AG20443 (cell line): ENCODE measurements at places on chromosomes 7 and 10.

DNA sequence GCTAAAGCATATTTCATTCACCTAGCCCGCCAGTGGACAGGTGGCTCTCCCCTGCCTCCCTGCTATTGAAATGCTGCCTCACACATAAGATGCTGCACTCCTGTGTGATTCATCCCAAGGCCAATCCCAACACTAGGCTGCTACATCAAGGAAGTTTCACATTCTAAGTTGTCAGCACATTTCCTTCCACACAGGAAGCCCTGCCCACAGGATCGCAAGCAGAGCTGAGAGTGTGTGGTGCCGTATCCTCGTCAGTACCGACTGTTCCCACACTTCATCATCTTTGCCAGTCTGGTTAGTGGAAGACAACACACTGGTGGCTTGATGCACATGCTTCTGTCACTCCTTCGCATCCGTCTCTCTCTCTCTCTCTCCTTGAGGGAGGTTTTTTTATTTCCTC is 194.3 kb upstream of the PPP2R2D start:
- no peak for DNase-seq

- DNase-seq = no peak
These were observed 457.3 kb upstream of the NFE2L3 start for GRCh38 chr7:25694699-25695098.

DNA sequence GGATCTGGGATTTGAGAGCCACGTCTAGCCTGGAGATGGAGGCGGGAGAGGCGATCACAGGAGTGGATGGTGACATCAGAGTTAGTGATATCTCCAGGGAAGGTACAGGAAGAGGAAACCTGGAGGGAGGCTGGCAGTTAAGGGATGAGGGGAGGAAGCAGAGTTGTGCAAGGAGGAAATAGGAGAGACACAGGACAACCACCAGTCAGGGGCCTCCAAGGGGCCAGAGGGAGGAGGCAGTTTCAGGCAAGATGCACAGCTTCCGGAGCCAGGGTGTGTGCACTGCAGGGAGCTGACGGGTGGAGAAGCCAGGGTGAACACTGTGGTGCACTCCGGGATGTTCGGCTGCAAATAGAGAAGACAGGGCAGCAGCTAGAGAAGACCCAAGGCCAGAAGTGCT is 141.2 kb downstream of the GLI3 start:
- DNase-seq = no peak

- no peak for DNase-seq
These were observed 33.0 kb downstream of the WDR37 start for GRCh38 chr10:1089017-1089689.

DNA sequence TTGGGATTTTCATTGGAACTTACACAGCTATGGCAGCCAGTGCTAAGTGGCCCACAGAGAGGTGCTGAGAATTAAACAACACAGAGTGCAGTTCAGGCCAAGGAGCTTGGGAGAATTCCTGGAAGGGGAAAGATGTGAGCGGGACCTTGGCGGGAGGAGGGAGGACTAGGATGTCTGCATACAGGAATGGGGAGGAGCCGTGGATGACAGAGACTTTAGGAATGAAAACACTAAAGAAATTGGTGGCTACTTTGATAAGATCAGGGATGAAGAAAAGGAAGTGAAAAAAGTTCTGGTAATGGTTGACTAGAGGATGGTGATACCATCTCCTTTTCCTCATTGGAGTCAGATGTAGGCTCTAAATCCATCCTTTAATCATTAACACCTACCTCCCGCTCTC is 234.2 kb upstream of the FZD8 start:
- DNase-seq = peak; percentile 64

DNA sequence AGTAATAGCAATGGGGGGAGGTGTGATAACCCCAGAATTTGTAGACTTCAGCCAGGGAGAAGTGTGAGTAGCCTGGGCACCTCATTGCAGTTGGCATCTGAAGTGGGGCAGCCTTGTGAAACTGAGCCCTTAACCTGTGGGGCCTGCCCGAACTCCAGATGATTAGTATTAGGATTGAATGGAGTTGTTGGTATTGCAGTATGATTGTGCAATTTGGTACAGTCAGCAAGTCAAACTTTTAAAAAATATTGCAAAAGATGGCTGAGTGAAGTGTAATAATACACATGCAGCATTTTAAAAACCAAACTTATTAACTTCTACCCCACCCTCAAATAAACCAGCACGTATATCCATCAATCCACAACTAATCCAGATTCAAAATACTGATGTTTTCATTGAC is 9.3 kb downstream of the RBM33 start:
- peak; percentile 57 for DNase-seq

DNA sequence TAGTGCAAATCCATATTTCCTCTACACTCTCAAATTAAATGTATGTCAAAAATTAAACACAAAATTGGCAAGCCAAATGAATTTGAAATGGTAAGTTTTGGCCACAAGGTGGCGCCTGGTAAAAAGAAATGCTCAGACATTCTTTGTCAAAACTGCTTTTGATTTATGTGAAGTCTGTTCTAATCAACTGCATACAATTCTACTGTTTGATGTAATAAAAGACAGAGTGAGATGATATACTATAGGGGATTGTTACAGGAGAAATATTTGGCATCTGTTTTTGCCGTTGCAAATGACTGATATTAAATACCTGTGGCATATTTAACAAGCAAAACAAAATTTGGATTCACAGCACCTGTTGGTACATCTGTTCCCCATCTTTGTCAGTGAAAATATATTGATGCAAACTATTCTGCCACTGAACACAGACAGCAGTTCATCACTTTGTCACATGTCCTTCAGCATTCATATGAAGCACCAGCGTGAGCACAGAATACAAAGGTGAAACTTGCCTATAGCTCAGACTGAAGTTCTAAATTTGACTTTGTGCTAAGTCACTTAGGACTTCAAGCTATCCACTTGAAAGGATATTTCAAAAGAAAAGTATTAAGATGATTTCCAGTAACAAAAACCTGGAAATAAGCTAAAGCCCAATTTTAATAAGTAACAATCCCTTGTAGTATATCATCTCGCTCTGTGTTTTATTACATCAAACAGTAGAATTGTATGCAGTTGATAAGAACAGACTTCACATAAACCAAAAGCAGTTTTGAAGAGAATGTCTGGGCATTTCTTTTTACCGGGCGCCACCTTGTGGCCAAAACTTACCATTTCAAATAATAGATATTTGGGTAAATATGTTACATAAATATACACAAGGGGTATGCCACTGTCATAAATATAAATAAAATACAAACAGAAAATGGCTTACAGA is 10.2 kb upstream of the CH25H start:
- peak; percentile 42 for DNase-seq

DNA sequence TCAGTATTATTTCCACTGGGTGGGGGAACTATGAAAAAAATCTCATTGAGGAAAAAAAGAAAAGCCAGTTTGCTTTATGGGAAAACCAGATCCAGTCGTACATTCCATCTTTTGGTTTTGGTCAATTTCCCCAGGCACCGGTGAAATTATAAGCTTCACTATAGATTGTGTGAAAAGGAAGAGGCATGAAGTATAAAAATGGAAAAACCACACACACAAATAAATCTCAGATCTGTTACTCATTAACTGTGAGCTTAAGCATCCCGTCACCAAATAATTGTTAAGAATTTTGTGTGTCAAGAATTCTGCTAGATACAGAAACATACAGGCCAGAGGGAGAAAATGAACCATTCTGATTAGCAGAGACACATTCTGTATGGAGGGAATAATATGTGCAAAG is 405.5 kb upstream of the CELF2 start:
- no peak for DNase-seq

- no peak for DNase-seq
These were observed 40.1 kb downstream of the AKR1E2 start for GRCh38 chr10:4865945-4866661.

DNA sequence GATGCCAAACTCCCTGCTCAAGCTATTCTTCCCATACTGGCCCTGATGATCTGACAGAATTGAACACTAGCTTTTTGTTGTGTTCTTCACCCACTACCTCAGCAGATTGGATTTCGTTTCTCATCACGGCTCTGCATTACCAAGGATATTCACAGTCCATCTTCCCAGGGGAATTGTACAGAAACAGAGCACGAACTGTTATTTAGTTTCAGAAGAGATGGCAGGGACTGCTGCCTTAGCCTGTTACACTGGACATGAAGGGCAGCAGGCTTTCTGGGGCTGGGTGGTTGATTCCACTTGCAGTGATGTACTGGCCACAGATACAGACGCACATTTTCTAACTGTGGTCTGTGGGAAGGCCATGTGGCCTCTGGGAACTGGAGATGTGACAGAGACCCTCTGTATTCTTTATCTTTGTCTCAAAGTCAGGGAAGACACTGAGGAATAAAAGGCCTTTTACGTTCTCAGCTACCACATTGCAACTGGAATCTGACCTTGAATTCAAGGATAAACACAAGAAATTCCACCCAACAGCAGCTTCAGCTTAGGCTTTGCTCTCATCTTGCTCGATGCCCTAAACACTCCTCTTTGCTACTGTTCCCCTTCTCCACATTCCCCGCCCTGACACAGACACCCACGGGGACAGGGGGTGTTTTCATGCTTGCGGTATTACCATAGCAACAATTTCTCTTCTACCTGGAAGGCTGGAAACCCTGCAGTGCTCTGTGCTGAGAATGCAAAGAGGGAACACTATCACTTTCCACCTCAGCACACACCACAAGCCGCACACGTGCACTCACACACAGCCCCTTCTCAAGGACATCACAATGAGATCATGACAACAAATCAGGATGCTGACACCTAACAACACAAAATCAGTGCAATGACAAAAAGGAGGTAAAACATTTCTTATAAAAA is 81.7 kb downstream of the RNF216 start:
- DNase-seq = no peak

DNA sequence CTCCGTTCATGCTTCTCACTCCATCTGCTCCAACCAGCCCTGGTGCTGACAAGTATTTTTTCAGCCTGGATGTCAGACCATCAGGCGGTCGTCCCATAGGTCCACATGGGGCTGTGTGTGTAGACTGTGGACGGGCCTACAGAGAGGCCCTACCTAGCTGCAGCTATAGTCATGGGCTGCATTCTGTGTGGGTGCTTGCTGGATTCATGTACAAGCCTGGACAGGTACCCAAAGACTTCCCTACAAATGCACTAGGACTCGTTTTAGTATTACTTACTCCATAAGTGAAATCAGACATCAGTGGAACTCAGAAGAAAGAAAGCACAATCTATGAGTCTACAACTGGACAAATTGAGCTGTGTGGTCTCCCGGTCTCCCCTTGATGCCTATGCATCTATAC is 146.8 kb downstream of the PKD1L1 start:
- no peak for DNase-seq

DNA sequence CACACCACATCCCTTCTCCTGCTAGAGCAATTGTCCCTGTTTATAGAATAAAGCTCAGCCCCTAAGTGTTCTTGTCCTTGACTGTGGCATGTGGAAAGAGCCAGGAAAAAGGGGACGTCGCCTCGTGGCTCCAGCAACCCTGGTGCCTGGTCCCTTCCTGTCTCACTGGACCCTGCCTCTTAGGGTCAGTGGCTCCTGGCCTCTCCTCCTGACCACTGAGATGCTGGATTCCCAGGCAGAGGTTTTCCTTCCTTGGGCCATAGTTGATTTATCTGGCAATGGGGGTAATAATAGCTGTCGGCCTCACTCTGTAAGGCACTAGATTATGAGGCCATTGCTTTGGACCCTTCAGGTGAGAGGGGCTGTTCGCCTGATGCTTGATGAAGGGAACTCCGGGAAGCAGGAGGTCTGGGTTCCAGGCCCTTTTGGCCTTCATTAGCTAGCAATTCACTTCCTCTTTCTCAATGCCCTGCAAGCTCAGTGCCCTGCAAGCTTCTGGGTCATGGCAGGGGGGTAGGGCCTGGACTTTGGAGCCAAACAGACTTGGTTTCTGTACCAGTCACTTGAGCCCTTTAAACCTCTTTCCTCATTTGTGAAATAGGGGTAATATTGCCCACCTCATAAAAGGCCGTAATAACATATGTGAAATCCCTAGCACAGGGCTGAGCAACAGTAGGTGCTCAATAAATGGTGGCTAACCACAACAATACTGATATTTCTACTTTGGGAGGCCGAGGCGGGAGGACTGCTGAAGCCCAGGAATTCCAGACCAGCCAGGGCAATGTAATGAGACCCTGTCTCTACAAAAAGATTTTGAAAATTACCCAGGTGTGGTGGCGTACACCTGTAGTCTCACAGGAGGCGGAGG is 1.1 kb downstream of the ASL start:
- no peak for DNase-seq

GRCh38 chr10:8511026-8511425 is 456.5 kb downstream of the GATA3 start:
- DNase-seq = no peak

DNA sequence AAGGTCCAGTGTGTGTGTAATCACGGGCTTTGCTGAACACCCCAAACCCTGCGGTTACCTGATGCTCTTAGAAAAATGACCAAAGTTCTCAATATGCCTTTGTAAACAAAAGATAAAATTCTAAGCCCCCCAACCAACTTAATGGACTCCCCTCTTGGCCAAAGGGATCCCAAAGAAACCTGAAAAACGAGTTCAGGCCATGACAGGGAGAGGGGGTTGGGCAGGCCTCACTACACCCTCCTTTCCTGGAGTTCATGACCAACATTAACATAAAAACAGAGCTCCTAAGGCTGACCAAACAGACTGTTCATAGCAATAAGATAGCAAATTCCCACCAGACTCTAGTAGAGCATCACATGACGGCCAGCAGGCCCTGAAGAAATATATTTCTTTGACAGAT is 3.0 kb upstream of the VIPR2 start:
- DNase-seq = no peak

GRCh38 chr7:140526214-140526613 is 46.9 kb upstream of the MKRN1 start:
- DNase-seq = no peak

- no peak for DNase-seq
These were observed 37.2 kb downstream of the KAT6B start for GRCh38 chr10:74863551-74863950.

GRCh38 chr7:98668255-98668654 is 51.2 kb downstream of the NPTX2 start:
- DNase-seq = no peak

DNA sequence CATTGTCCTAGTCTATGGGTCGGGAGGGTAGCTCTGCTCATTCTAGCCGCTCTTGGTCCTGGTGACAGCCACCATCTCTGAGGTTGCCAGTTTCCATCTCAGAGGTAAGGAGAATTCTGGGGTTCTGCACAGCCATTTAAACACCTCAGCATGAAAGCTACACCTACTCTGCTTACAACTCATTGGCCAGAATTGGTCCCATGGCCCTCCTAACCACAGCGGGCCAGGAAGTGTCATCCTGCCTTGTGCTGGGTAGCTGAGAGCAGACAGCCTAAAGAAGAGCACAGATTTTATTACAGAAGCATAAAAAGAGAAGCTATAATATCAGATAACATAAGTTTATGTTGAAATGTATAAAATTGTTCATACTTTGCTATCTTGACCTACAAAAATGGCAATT is 152.7 kb downstream of the HECW1 start:
- no peak for DNase-seq

- peak; percentile 64 for DNase-seq
These were observed 42.6 kb upstream of the CFAP46 start for GRCh38 chr10:132984801-132985545.

GRCh38 chr10:110162741-110163145 is 44.7 kb upstream of the MXI1 start:
- DNase-seq = no peak
